ENCODE measurements at places on chromosomes 11 and 22.
A peak's percentile ranks its signal among the peaks of the same experiment; 100 is the strongest.

DNA sequence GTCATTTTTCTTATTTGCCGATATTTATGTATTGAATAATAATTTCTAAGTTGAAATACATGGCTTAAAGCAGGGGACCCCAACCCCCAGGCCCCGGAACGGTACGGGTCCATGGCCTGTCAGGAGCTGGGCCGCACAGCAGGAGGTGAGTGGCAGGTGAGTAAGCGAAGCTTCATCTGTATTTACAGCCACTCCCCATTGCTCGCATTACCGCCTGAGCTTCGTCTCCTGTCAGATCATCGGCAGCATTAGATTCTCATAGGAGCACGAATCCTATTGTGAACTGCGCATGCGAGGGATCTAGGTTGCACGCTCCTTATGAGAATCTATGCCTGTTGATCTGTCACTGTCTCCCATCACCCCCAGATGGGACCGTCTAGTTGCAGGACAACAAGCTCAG is 4.5 kb downstream of the ZMAT5 start:
- DNase-seq = no peak

- DNase-seq = no peak
Observed at GRCh38 chr22:24489011-24489410, 6.1 kb upstream of the UPB1 start.

GRCh38 chr22:50136581-50137015 is 33.9 kb upstream of the PANX2 start:
- DNase-seq = no peak

GRCh38 chr11:45105233-45105983 is 41.0 kb upstream of the PRDM11 start:
- DNase-seq = peak; percentile 27

- DNase-seq = no peak
Observed at GRCh38 chr11:69538854-69539253, 57.4 kb downstream of the LINC01488 start.

DNA sequence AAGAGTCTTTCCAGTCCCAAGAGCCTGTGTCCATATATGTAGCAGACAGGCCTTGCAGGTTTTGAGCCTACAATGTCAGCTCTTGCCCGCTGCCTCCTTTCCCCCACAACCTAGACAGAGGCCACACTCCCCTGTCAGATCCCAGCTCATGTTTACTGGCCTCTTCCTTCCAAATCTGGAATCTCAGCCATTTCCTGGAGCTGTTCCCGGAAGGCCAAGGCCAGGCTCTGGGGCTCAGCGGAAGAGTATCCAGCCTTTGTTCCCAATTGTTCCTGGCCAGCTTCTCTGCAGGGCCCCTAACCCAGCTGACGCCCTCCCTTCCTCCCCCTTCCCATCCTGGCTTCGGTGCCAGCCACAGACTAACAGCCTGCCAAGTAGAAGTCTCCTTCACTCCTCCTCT is 1.0 kb upstream of the ROBO4 start:
- DNase-seq = no peak

GRCh38 chr22:26967282-26967681 is 309.9 kb downstream of the MIAT start:
- DNase-seq = no peak

DNA sequence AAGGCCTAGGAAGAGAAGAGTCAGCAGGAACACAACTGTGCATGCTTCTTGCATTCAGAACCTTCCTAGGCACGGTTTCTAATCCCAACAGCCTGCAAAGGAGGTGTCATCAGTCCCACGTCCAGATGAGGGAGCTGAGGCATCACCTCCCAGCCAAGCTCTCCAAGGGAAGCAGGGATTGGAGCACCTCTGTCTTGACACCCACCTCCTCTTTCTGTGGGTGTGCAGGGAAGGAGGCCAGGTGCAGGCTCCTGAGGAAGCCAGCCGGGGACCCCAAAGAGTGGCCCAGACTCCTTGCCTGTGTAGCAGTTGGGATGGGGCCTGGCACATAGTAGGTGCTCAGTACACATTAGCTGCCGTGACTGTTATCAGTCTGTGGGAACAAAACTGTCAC is 2.0 kb downstream of the PNPLA5 start:
- DNase-seq = no peak

DNA sequence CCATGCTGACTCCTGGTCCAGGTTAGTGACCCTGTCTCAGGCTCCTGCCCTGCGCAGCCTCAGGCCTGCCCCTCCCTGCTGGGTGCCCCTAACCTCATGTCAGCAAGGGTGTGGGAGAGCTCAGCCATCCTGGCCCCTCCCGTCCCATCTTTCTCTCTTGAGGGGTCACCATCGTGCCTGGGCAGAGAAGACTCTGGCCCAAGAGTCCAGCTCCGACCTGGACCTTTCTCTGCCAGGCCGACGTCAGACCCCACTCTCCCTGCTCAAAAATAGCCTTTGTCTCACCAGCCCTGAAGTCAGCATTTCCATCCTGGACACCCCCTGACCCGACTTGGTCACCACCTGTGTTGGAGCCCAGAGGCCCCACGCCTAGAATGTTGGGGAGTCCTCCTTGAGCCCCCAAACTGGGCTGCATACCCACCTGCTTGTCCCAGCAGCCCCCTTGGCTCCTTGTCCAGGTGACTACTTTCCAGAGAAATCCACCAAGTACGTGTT is 4.9 kb downstream of the SCGB1C1 start:
- DNase-seq = no peak

GRCh38 chr22:24506802-24507438 is 11.8 kb downstream of the UPB1 start:
- no peak for DNase-seq

DNA sequence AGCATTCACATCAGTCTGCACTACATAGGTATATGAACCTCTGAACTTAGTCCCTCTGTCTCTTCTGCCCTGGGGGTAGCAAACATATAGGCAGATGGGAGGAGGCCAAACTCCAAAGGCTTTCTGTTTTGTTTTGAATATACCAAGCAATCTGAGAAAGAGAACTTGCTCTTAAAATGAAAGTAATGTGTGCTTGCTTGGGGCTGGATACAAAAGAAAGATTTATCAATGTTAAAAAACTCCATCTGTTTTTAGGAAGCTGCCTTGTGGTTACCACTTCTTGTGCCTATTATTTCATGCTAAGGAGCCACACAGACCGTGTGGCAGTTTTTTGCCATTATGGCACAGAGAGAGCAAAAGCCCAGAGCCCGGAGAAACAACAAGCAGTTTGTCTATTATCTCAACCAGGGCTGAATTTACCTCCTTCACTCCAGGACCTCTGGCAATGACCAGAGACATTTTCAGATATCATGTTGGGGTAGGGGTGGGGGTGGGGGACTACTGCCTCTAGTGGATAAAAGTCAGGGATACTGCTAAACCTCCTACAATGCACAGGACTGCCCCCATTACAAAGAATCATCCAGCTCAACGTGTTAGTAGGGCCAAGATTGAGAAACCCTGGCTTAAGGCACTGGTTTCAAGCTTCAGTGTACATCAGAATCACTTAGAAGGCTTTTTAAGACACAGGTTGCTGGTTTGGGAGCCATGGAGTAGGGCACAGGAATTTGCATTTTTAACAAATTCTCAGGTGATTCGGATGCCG is 124.2 kb downstream of the APIP start:
- no peak for DNase-seq

GRCh38 chr11:69918938-69919650 is 99.9 kb upstream of the FGF3 start:
- DNase-seq = peak; percentile 47

GRCh38 chr11:12460466-12460865 is 83.1 kb downstream of the PARVA start:
- no peak for DNase-seq

GRCh38 chr22:19655399-19655798 is 58.9 kb upstream of the SEPTIN5 start:
- no peak for DNase-seq

DNA sequence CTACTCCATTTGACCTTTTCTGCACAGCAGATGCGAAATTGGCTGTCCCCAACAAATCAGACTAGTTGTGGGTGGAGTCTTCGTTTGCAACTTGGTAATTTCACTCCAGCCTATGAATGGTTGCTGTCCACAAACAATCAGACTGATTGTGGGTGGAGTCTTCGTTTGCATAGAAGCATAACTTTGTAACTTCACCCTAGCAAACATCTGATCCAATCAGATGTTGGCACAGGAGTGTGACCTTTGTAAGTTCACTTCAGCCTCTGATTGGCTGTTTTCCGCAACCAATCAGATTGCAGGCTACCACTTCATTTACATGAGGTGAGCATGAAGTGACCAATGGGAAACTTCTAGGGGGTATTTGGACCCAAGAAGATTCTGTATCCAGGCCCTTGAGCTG is 16.3 kb upstream of the CABP2 start:
- no peak for DNase-seq

DNA sequence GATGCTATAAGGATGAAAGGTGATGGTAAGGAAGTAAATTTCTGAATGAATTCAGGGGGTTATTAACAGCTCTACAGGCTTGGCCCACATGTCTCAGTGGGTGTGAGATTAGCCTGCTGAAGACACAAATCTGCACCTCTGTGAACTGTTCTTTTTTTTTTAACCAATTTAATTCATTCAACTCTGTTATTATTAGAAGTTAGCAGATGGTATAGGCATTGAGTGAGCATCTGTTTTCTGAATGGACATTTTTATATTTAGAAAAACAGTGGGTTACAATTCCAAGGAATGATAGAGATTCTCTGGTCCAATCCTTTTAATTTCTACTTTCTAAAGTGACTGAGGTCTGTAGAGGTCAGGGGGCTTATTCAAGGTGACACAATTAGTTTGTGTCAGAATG is 122.0 kb upstream of the SORL1-AS1 start:
- no peak for DNase-seq

DNA sequence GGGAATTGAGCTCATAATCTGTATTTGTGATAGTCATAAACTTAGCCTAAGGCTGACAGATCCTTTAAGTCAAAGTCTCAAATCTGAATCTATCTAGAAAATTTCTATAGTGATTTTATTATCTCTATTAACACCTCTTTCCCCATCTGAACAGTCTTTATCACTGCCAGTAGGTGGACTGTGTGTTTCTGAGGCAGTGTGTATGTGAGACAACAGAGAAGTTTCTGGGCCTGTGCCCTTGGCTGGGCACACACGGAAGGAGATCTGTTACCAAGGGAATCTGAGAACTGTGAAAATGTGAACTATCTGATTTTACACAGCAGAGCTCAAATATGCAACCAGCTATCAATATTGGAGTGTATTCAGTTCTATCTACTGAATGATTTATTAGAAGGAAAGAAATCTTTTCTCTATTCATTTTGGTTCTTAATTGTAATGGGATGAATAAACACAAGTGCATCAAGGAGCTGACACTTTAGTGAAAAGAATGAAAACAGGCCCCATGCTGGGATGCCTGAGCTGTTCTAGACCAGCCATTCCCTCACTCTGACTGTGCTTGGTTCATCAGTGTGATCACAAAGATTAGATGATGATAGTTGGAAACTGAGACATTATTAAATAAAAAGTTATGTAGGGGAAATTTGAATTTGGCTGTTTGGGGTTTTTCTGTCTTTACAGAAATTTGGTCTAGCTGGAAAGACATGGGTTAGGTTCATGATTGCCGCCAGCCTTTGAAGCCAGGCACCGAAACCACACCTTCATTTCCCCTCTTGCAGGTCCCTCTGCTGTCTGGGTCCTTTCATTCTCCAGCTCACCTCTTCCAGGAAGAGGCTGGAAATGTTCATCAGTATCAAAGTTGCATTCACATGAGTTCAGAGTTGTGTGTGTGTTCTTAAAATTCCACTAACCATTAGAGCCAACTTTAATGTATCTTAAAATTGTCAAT is 68.1 kb downstream of the LIF start:
- no peak for DNase-seq

DNA sequence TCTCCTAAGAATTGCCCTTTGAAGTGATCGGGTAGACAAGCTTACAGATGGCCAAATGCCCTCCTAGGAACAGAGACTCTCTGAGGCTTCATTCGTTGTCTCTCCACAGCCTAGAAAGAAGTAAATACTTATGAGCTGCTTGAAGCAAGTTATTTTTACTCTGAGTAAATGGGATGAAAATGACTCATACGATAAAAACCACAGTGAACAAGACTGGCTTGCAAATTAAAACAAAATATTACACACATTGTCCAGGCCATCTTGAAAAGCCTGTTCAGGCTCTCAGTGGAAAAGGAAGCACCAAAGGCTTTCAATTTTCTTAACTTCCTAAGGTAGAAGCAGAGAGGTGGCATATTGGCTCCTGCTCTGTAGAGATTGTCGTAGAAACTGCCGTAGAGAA is 294.2 kb downstream of the NELL1 start:
- DNase-seq = no peak

GRCh38 chr11:104529906-104530305 is 366.0 kb upstream of the PDGFD start:
- no peak for DNase-seq

DNA sequence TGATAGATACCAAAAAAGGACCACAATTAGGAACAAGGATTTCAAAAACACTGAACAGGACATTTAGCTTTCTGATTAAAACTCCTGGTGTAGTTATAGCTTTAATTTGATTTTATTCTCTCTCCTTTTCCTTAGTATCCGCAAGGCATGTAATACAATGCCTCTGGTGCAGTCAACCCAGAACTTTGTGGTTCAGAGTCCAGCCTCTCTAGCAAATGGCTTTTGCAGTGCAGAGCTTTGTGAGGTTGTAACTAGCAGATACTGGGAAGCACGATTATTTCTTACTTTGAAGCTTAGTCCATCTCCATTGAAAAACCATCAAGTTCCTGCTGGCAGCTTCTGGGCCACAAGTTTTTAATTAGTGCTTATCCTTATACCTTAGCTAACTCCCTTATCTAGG is 79.8 kb downstream of the GRIA4 start:
- DNase-seq = no peak

- DNase-seq = no peak
Observed at GRCh38 chr11:8241373-8242117, 22.1 kb downstream of the LMO1 start.

GRCh38 chr22:47807506-47807905 is 1045.1 kb downstream of the TBC1D22A start:
- no peak for DNase-seq

DNA sequence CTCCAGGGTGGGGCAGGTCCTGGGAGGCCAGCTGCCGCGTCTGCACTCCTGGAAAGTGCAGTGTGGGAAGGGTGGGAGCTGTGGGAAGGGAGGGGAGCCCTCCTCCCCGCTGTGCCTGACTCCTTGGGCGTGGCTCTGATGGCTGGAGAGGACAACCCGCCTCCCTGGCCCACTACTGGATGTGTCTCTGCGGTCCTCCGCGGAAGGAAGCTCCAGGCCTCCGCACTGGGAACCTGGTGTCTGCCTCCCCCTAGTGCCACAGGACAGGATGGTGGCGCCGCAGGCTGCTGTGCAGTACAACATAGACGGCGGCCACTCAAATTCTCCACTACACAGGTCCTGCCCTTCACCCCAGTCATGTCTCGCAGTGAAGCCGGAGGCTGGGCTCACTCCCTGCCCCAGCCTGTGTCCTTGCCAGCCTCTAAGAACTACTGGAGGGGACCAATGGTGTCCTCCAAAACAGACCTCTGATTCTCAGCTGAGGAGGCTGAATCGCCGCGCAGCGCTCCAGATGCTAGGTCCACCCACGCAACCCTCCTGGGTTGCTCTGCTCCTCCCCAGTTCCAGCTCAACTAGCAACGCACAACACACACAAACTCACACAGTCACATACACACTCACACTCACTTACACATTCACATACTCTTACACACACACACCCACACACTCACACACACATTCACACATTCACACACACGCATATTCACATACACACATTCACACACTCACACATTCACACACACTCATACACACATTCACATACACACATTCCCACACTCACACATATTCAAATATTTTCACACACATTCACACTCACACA is 12.4 kb upstream of the DSCAML1 start:
- DNase-seq = no peak

GRCh38 chr11:5284637-5285036 is 14.9 kb upstream of the HBE1 start:
- no peak for DNase-seq
